ENCODE measurements at places on chromosomes 2 and 18.
A peak's percentile ranks its signal among the peaks of the same experiment; 100 is the strongest.

DNA sequence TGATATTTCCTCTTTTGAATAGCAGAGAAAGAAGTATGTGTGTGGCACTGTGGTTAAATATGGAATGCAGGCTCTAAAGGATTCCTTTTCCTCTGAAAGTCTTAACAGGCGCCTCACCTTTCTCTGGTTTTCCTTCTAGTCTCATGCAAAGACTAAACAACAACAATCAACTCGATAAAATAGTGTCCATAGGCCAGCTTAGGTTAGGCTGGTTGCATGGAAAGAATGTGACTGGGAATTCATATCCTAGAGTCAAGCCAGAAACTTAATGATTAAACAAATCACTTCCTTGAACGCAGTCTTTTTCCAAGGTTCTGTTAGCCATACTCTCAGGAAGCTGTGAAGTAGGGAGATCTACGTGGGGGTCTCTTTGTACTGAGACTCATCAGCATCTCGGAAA is 800.8 kb upstream of the ID2 start:
- DNase-seq, result no peak

DNA sequence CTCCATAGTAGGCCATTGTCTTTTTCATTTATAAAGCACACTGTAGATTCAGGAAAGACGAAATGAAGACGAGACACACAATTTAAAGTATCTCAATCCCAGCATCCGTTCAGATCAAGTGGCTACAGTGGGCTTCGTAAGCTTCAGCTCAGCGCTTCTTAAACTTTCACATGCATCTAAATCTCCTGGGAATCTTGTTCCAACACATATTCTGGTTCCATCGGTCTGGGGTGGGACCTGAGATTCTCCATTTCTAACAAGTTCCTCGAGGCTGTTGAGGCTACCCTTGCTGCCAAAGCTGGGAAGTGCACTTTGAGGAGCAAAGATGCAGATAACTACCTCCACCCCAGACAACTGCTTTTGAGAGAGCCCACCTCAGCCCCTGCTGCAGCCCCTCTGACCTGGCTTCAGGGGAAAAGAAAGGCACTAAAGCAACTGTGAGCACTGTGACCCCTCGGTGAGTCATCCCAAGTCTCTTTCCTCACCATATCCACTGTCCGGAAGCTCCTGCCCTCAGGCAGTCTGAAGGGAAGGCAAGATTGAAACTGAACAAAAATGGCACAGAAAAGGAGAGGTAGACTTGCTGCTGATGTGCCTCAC is 201.1 kb upstream of the FBXO11 start:
- no peak for DNase-seq

GRCh38 chr18:49412679-49413078 is 47.8 kb downstream of the DYM start:
- DNase-seq, result no peak

DNA sequence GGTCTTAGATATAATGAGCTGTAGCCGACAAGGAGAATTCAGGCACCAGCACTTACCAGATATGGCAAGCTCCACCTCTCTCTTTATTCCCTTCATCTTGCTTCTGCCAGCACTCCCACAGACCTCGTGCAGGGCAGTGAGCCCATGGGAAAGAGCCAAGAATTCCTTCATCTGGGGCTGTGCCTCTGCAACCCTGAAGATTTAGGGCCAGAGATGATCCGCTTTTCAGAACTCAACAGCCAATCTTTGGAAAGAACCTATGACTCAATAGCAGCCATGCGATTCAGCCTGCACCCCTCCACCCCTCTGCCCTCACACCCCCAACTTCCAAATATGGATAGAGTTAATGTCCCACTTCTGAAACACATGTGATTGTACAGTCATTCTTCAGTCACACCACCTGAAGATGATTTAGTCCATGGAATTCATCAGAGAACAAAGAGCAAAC is 533.7 kb upstream of the TNP1 start:
- DNase-seq, result no peak

DNA sequence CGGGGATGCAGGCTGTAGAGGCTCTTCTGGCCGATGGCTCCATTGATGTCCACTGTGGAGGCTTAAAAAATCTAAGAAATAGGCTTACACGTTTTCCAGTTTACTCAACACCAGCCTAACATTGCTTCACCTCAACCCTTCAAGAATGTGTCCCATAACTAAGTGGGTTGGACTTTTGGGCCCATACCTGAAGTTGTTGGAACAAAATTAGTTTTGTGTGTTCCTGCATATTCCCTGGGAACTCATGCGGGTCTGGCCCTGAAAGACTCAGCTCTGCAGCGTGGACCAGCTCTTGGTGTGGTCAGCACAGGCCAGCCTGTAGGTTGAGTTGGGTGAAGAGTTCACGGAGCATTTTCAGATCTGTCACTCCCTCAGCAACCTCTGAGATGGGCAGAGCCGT is 38.5 kb downstream of the SH3BP4 start:
- DNase-seq, result no peak

DNA sequence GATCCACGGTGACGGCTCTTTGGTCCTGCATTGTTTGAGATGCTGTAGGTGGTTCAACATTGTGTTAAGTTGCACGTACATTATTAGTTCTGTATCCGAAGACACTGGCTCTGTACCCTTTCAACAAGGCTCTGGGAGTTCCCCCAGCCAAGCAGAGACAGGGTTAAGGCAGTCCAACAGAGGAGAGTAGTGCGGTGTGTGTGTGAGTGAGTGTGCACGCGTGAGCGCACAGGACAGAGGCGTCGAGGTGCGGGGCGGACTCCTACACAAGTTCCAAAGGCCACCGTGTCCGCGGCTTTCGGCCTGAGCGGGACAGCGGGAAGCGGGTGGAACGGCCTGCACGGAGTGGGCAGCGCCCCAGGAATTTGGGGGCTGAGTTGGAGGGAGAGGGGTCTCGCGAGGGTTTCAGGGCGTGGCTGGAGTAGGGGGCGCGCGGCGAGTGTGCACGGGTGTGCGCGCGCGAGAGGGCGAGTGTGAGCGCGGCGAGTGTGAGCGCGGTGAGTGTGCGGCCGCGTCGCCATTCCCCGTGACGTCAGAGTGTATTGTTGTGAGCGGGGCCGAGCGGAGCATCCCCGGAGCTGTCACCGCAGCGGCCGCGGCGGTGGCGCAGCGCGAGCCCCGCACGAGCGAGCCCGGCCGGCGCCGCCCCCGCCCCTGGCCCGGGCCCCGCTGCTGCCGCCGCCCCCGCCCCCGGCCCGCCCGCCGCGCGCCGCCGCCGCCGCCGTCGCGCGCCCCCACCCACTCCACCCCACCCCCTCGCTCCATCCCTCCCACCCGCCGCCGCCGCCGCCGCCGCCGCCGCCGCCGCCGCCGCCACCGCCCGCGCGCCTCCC is at the start of gene ASXL3:
ASXL3 (plus strand) TSS at position 535 of the 833 bp plus-strand sequence. CDS start 413 bp downstream, outside the sequence.
- no peak for DNase-seq

DNA sequence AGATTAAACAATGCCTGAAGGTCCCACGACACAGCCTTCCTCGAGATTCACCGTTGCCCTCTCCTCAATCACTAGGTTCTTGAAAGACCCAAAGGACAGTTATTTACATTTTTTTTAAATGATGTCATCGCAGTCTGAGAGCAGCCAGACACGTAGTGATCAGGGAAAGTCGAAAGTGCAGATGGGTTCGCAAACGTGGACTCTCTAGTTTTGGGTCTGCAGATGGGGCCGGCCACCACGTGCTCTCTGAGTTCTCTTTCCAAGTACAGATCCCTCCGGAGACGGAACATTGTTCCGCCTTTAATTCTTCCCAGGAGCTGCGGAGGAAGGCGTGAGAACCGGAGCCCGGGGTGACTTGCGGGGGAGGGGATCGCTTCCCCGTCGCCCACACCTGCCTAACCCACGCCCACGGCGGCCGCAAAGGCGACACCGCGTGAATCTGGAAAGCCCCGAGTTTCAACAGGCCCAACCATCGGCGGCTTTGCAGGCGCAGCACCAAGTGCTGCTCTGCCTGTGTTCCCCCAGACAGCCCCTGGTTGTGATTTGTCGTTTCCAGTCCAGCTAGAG is 54.3 kb downstream of the PKDCC start:
- DNase-seq, result peak; percentile 91

GRCh38 chr18:62715436-62715758 is at the start of gene PHLPP1:
TSS of gene PHLPP1 (plus strand) at chr18:62715541. CDS start at chr18:62715684, 143 bp downstream.
- no peak for DNase-seq

GRCh38 chr2:227033471-227034148 is 130.4 kb downstream of the COL4A4 start:
- no peak for DNase-seq

- DNase-seq, result no peak
These were observed 1.1 kb upstream of the CERS6 start for GRCh38 chr2:168454737-168455644.

- no peak for DNase-seq
These were observed 81.7 kb upstream of the REV1 start for GRCh38 chr2:99571533-99571932.

DNA sequence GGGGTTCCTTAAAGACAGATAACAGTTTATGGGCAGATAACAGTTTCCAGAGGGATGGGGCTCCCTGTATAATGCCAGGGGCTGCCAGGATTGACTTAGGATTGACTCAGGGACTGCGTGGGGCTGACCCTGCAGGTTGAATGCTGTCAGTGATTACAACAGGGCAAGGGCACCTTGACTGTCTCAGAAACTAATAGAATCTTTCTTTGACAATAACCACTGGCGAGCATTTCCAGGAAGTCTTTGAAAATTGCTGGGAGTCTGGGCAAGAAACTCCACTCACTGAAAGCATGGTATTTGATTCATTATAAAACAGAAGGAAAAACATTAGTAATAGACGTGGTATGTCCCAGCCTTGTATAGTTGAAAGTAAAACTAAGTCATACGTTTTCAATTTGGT is 101.0 kb downstream of the GPD2 start:
- DNase-seq, result no peak

GRCh38 chr2:177026253-177026652 is 186.3 kb upstream of the HNRNPA3 start:
- no peak for DNase-seq

- no peak for DNase-seq
These were observed 120.1 kb downstream of the CACNB4 start for GRCh38 chr2:151978709-151979108.

GRCh38 chr2:60963190-60963589 is 54.3 kb upstream of the PEX13 start:
- no peak for DNase-seq

GRCh38 chr2:165895974-165896373 is 57.6 kb downstream of the TTC21B start:
- DNase-seq, result no peak

DNA sequence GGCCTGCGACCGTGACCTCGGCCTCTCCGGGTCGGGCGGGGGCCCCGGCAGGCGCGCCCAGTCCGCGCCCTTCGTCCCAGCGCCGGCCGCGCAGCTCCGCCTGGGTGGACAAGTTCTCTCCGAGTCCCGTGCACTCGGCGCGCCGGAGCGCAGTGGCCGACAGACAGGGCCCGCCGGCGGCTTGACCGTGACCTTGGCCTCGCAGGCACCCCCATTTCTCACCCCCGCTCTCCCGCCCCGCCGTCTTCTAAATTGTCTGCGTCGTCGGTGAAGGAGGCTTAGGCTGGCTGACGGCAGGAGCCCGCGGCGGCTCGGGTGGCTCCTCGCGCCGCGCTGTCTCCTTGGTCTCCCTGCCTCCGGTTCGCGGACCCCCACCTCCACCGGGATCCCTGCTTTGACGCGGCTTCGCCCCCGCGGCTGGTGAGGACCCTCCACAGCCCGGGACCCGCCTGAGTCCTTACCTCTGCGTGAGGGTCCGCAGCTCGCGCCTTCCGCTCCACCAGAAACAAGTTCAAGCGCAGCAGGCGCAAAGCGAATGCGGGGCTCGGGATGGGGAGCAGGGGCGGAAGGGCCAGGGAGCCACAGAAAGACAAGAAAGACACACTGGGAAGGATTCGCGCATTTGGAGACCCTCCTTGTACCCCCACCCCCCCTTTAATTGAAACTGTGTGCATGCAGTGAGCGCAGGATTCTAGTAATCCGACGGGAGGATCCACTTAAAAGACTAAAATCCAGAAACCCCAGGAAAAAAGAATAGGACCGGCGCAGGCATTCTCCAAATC is 4.0 kb downstream of the PTGR3 start:
- DNase-seq, result no peak

- DNase-seq, result no peak
These were observed 46.3 kb upstream of the CREB1 start for GRCh38 chr2:207483477-207483876.

DNA sequence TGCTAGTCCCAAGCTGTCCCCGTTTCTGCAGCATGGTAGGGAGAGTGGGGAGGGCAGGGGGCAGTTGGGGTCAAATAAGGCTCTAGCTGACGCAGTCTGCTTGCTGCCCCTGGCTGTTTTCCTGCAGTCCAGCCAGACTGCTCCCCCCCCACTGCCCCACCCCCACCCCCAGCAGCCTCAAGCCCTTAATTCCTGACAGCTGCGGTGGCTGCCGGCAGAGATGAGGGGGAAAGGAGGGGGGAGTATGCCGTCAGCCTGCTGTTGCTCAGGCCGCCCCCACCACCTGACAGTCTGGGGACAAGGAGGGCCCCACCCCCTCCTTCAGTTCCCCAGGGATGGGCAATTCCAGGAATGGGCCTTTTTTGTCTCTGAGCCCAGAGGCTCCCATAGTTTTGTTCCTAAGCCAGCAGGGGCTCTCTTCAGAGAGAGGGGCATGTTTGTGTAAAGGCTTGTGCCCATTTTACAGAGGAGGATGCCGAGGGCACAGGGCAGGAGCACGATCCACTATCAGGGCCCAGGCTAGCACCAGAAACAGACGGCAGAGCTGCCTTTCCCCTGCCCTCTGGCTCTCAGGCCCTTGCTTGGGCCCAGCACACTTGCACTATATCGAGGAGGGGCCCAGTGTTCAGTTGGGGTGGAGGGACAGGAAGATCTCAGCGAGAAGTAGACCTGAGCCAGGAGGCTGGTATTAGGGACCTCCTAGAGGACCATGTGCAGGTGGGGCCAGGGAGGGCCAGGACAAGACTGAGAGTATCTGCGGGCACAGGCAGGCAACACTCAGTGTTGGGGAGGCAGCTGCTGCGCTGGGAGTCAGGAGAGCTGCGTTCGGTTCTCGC is 1.5 kb upstream of the WNT10A start:
- no peak for DNase-seq

DNA sequence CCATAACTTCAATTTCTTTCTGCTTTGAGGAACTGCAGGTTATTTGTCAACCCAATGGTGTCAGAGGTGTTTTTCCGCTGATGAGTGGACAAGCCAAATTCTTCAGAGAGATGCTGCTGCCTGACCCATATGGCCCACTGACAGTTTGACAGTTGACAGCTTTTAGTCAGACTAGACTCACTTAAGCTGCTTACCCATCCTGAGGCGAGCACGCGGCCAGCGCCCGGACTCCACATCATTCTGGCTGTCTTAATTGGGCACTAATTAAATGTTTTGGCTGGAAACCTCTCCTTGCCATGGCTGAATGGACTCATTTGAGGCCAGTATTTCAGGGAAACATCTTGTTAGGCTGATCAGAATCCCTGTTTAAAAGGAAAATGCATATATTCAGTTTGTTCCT is 316.1 kb upstream of the FANCL start:
- no peak for DNase-seq

DNA sequence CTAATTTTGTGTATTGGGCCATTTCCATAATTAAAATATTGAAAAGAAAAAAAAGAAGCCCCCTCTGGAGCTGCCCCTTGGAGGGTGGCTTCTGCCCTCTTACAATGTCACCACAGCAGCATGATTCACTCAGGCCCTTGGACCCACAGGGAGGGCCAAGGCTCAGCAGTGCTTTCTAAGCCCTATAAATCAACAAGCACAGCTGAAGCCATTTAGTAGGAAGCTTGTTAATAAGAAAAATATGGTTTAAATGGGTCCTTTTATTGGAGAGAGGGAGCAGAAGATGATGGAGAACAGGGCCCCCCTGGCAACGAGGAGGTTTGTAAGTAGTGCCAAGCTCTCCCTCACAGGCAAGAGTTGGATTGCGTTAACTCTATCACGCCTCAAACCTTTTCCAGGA is 107.6 kb upstream of the FZD7 start:
- DNase-seq, result no peak
